ENCODE measurements at places on chromosomes 12 and 14. TPM values are rescaled to one million over a fixed set of nuclear protein-coding genes. Genes with fewer than 3 reads are reported as not detected.
A peak's percentile ranks its signal among the peaks of the same experiment; 100 is the strongest.

DNA sequence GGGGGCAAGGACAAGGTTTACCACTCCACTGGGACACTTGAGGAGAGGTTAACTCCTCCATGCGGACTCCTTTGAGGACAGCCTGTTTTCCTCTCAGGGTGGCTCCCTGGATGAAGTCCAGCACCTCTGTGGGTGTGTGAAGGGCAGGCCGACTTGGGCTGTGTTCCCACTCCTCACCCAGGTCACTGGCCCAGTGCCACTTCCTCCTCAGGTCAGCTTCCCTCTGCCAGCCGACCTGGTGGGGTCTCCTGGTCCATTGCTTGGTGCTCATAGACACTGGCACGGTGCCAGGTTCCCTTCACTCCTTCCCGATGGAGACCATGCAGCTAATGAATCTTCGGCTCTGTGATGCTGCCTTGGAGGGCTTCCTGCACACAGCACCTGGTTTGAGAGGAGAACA, 146.4 kb upstream of the RTL1 start:
- DNase-seq = no peak

- DNase-seq = no peak
These were observed 1087.4 kb upstream of the FLRT2 start for GRCh38 chr14:84442521-84442920.

GRCh38 chr12:30546121-30546520, 149.5 kb downstream of the IPO8 start:
- DNase-seq = no peak

DNA sequence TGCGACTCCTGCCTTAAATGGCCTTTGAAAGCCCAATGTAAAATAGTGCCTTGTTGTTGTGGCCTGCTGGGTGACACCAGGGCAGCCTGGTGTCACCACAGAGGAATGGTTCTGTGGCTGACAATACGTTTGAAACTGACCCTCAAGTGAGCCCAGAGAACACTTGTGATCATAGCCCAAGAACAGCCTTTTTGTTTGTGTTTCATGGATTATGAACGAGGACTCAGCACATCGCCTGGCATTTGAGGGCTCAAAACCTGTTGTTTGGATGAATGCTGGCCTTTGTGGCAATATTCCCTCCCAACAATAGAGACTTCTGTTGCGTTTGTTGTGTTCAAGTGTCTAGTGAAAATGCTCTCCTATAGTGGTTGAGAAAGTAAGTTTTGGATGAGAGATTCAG, 48.5 kb downstream of the TSPAN9 start:
- DNase-seq = no peak

DNA sequence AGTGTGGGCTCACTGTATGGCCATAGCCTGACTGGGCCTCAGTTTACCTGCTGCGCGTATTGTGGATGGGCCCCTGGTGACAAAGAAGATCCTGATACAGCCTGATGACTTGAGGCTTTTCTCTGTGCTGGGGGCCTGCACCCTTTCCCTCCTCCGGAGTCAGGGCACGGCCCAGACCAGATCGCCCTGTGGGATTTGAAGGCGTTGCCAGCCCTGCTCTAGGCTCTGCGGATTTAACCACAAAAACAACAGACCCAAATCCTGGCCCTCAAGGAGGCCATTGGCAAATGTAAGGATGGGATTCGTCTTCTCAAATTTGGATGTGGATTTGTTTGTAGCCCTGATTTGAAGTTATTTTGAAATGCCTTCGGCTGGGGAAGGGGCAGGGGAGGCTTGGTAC, 195.8 kb downstream of the TSPAN9 start:
- no peak for DNase-seq

GRCh38 chr12:115103884-115104883, 420.2 kb upstream of the TBX3 start:
- peak; percentile 42 for DNase-seq

The CAPZA3 gene
- total RNA-seq = not detected

The GNG2 gene
- total RNA-seq = 10.5 TPM

Measured in ovary (tissue), 10 donors.